ENCODE measurements at places on chromosomes 5 and 9.

- no peak for DNase-seq
These were observed 380.9 kb downstream of the TLE1 start for GRCh38 chr9:81308404-81308803.

GRCh38 chr5:108720391-108720790 lies 27.3 kb upstream of the FER start:
- DNase-seq, result no peak

- no peak for DNase-seq
These were observed 2.0 kb downstream of the TMEM268 start for GRCh38 chr9:114613087-114613486.

DNA sequence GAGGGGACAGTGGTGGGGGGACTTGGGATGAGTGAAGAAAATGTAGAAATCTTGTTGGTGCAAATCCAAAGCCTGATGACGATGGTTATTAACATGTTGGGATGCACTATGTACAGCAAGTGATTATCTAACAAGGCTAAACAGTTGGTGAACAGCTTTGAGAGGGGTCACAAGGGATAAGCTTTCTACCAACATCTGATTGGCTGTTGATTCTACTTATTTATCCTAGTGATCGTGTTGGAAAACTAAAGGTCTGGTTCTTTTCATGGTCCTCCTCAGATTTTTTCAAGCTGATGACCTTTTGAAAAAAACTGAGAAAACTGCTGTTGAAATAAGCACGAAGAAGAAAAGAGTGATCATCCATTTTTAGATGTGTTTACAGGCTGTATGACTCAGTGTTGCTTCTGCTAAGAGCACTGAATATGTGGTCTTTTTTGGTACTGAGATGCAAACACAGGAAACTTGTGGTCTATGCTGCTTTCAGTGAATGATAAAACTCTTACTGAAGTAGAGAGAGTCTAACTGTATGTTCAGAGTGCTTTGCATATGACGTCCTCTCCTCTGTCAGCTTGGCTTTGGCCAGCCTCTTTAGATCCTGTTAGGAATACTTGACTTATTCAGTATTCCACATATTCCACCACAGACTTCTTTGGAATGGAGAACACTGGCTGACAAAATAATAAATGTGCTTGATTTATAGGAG lies 174.8 kb downstream of the SLF1 start:
- no peak for DNase-seq

- no peak for DNase-seq
These were observed 11.1 kb upstream of the SLCO4C1 start for GRCh38 chr5:102307232-102307631.

- peak; percentile 16 for DNase-seq
These were observed 30.9 kb downstream of the GALNT10 start for GRCh38 chr5:154221371-154221896.

GRCh38 chr5:14408969-14409586 lies 172.5 kb upstream of the OTULINL start:
- DNase-seq, result no peak

DNA sequence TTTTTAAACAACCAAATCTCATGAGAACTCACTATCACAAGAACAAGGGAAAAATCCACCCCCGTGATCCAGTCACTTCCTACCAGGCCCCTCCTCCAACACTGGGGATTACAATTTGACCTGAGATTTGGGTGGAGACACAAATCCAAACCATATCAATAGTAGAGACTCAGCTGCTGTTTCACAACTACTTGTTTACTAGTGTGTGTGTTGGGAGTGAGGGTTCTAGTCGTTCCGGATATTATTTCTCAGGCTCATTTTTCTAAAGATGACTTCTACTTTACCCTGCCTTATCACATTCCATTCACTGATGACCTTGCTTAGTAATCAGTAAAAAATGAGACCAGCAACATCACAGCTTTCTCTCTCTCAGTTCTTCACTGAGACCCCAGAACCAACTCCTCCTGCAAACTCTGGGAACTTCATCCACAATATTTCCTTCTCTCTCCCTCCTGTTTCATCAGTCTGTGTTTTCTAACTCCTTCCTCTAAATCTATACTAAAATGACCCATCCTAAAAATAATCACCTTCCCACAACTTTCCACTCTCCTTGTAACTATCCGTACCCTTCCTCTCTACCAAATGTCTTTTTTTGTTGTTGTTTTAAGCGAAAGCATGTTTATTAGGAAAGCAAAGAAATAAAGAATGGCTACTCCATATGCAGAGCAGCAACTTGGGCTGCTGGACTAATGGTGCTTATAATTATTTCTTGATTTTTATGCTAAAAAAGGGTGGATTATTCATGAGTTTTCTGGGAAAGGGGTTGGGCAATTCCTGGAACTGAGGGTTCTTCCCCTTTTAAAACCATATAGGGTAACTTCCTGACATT lies 121.5 kb upstream of the SPRY4 start:
- DNase-seq, result no peak

- DNase-seq, result no peak
These were observed 631.4 kb upstream of the DMAC1 start for GRCh38 chr9:8430945-8431344.

- DNase-seq, result no peak
These were observed 118.4 kb downstream of the INSYN2B start for GRCh38 chr5:169861934-169862333.

DNA sequence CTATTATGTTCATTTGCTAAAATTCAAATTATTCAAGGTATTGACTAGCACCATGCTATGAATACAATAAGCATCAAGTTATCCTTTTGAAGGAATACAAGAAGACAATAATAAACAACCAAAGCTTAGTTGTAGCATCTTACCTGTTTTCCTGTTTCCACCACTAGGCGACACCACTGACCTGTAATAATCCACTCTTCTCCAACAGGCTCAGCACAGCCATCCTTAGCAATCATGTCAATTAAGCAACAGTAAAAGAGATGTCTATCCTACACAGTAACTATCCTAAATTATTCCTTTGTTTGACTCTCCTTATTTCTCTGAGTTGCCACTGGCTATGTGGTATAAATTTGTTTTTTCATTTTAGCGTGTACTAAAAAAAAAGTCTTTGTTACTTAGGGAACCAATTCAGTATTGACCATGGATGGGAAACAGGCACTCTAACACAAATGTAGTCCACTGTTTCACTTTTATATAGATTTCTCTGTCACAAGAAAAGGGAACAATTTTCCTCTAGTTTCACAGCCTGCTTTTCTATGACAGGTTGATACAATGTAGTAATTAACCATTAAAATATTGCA lies 46.2 kb downstream of the PCA3 start:
- DNase-seq, result no peak

All from stimulated activated CD8-positive, alpha-beta memory T cell treated with anti-CD3 and anti-CD28 coated beads, Interleukin-12 subunit alpha, Interleukin-12 subunit beta, amount 100 ng/mL, for 4 hours (primary cell).